Dermis microvascular lymphatic vessel endothelial cell (primary cell): ENCODE measurements at places on chromosomes 13 and 19. TPM values are rescaled to one million over a fixed set of nuclear protein-coding genes. Genes with fewer than 3 reads are reported as not detected.

Gene TNFRSF19
- total RNA-seq = under 0.01 and 0.13 TPM in 2 replicates

DNA sequence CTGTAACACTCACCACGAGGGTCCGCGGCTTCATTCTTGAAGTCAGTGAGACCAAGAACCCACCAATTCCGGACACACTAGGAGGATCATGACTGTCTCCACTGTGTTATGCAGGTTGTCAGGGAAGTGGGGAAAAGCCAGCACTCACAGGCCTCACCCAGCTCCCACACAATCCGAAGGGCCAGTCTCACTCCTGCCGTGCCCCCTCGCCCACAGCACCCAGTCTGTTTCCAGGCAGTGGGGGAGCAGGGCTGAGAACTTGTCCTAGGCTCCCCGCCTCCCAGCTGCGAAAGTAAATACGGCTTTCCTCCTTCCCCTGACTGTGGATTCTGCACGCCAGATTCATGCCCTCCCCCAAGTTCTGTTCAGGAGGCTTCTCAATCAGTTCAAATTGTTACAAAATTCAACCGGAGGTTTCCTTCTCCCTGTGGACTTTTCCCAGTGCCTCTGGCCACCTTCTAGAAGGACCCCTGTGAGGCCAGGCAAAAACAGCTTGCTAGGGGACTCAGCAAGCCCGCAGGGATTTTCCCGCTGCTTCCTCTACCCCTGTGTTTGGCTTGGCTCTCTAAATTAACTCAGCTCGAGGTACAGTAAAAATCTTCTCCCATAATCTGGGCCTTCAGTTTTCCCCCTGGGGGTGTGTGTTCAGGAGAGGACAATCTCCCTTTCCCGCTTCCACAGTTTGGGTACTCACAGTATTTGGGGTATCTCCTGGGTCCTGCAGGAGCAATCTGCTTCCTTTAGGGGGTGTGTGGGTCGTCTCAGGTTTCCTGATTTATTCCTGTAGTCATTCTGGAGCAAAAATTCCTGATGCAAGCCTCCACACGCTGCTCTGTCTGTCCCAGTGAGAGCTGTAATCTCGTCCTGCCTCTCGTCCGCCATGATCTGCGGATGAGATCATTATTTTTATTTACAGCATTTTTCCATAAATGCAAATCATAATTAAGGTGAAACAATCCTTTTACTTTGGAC is 899.8 kb downstream of the GPC5 start:
- DNase-seq = no peak

Gene SCEL
- not detected in 2 replicates for total RNA-seq

DNA sequence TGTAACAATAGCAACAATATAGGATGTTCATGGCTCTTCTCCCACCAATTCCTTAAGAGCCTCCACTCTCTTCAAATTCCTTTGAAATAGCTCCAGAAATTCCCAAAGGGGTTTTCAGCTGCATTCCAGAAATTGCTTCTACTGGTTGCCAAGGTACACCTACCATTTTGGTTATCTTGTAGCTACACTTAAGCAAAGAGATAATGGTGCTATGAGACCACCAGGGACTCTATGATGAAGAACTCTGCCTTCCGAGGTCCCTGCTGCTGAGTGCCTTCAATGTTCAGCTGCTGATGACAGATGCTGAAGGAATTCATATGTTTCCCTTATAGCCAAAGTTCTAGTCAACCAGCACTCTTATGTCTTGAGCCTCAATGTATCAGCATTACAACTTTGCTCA is 78.4 kb downstream of the POU4F1 start:
- no peak for DNase-seq

Gene NCCRP1
- total RNA-seq = not detected in 2 replicates

Gene ZNF486
- total RNA-seq = 5.4 and 6.8 TPM in 2 replicates

Gene F2RL3
- 2.6 and 13.9 TPM in 2 replicates for total RNA-seq

Gene GPR18
- total RNA-seq = not detected in 2 replicates

Gene SHISA2
- total RNA-seq = 1.8 and 4.0 TPM in 2 replicates

DNA sequence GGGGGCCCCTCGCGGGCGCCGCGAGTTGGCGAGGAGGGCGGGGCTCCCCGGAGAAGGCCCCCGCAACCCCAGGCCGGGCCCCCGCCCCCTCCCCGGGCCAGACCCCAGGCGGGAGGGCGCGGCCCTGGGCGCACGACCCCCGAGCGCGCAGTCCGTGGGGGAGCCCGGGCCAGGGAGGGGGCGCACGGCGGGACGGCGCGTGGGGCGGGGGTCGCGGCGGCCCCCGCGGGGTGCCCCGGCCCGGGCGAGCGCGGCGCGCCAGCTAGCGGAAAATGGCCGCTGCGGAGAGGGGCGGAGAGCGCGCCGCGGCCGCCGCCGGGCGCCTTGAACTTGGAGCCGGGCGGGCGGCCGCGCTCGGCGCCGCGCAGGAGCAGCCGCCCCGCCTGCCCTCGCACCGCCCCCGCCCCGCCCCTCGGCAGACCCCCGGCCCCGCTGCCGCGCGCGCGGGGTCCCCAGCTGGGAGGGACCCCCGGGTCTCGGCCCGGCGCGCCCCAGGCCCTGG is 6.4 kb upstream of the NFIC start:
- DNase-seq = peak; percentile 44

- DNase-seq = peak; percentile 50
These were observed 4.4 kb upstream of the KCNN4 start for GRCh38 chr19:43784981-43785808.

Gene ZNF284
- 2.2 and 2.4 TPM in 2 replicates for total RNA-seq

- no peak for DNase-seq
These were observed 32.0 kb upstream of the EPHX3 start for GRCh38 chr19:15264061-15264932.

Gene TMEM190
- total RNA-seq = not detected in 2 replicates

Gene ZNF528
- 7.3 and 9.1 TPM in 2 replicates for total RNA-seq

- DNase-seq = peak; percentile 3
These were observed 27.5 kb downstream of the SPRYD7 start for GRCh38 chr13:49908637-49909036.

Gene SIAH3
- not detected in 2 replicates for total RNA-seq
